ENCODE measurements at places on chromosomes 13 and 19.

GRCh38 chr19:18832306-18833140 is 764 bp downstream of the UPF1 start:
- no peaks in the 10 kb centered on the region for H3K27me3 ChIP-seq
- peaks cover 3% of the 10 kb centered on the region for H3K36me3 ChIP-seq
- H3K27ac ChIP-seq: peak overlapping the region; percentile 41
- no peak for DNase-seq
- peak overlapping the region; percentile 83 for H3K4me3 ChIP-seq
- peaks cover 6% of the 10 kb centered on the region for H3K4me1 ChIP-seq

- H3K27ac ChIP-seq: no peak overlapping the region
- no peaks in the 10 kb centered on the region for H3K27me3 ChIP-seq
Measured at GRCh38 chr13:104534847-104535246, 1468.6 kb upstream of the SLC10A2 start.

DNA sequence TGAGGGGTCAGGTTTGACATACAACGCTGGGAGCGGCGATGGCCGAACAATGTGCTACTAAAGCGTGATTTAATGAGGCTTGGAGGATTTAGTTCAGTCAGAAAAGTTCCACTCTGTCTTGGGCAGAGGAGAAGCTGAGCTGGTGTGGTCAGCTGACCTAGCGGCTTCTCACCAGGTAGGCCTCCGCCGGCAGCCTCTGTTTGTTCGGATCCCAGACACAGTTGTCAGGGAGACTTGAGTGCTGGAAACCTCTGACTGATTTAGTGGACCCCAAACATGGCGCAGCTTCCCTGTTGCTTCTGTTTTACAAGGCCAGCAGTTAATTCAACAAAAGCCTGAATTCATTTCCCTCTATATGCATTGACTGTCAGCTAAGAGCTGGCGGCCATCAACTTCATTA is 36.5 kb upstream of the OLFM4 start:
- H3K36me3 ChIP-seq: no peaks in the 10 kb centered on the region
- H3K27me3 ChIP-seq: no peaks in the 10 kb centered on the region
- no peaks in the 10 kb centered on the region for H3K4me1 ChIP-seq
- DNase-seq: no peak
- no peak overlapping the region for H3K27ac ChIP-seq

- H3K27ac ChIP-seq: no peak overlapping the region
- no peaks in the 10 kb centered on the region for H3K27me3 ChIP-seq
- H3K4me1 ChIP-seq: no peaks in the 10 kb centered on the region
- no peak for DNase-seq
- no peak overlapping the region for H3K4me3 ChIP-seq
Measured at GRCh38 chr19:42497492-42498168, 30.7 kb downstream of the CEACAM1 start.

DNA sequence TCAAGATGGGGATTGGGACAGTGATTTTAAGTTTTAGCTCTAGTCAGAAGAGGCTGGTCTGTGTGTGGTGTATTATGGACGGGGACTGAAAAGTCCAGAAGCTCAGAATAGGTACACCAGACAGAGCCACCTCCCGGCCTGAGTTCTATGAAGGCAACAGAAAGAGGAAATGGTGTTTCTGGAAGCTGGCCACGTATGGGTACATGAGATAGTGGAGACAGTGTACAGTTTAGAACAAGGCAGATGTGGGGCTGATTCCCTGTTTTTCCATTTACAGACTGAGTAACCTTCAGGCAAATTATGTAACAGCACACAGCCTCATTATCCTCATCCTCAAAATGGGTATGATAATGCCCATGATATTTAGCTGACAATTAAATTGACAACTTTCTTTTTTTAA is 1.3 kb downstream of the ZNF175 start:
- peaks cover 3% of the 10 kb centered on the region for H3K36me3 ChIP-seq
- H3K27me3 ChIP-seq: 0 out of 2 replicates have a peak, but pooled peaks cover 5% of the 10 kb centered on the region
- H3K4me3 ChIP-seq: no peak overlapping the region
- DNase-seq: no peak
- H3K4me1 ChIP-seq: no peaks in the 10 kb centered on the region
- no peak overlapping the region for H3K27ac ChIP-seq

- H3K36me3 ChIP-seq: no peaks in the 10 kb centered on the region
- DNase-seq: no peak
- H3K4me3 ChIP-seq: no peak overlapping the region
- no peak overlapping the region for H3K27ac ChIP-seq
Measured at GRCh38 chr13:39811696-39812095, 156.2 kb downstream of the COG6 start.
